ENCODE measurements at places on chromosomes 6 and 20.

- no peak for DNase-seq
Measured at GRCh38 chr6:22053391-22053997, 243.3 kb downstream of the PRL start.

DNA sequence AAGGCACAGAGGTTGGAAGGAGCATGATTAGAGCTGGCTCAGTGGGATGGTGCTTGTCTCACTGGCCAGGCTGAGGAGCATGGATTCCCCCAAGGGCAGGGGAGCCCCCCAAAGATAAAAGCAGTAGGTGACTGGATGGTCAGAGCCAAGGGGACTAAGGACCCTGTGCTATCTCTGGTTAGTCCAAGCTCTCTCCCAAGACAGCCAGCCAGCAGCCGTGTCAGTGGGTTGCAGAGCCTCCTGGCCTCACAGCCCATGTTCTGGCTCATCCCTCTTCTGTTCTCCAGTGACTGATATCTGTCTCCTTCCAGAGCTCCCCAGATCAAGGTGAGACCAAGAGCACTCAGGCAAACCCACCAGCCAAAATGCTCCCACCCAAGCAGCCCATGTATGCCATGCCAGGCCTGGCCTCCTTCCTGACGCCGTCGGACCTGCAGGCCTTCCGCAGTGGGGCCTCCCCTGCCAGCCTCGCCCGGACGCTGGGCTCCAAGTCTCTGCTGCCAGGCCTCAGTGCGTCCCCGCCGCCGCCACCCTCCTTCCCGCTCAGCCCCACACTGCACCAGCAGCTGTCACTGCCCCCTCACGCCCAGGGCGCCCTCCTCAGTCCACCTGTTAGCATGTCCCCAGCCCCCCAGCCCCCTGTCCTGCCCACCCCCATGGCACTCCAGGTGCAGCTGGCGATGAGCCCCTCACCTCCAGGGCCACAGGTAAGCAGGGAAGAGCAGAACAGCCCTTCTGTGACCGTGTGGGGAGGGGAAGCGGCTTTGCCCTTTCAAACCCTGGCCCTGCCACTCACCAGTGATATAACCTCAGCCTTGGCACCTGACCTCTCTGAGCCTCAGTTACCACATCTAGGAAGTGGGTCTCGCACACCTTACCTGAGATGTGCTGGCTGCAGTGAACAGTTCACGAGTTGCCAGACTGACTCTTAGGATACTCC, 121.3 kb downstream of the JPH2 start:
- no peak for DNase-seq

DNA sequence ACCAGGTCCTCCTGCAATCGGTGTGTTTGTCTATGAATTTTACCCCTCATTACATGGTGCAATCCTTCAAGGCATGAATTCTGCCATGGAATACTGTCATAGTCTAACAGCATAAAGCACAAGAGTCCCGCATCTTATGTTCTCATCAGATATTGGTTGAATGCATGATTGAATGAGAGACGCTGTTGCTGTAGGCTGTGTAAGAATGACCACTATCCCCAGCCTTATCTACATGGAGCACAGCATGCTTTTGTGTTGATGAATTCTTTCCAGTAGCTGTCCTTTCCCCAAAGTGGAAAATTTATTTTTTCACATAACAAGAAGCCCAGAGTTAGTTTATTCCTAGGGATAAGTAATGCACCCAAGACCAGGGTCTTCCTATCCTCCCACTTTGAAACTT, 5.6 kb upstream of the TRAM2 start:
- DNase-seq = no peak

DNA sequence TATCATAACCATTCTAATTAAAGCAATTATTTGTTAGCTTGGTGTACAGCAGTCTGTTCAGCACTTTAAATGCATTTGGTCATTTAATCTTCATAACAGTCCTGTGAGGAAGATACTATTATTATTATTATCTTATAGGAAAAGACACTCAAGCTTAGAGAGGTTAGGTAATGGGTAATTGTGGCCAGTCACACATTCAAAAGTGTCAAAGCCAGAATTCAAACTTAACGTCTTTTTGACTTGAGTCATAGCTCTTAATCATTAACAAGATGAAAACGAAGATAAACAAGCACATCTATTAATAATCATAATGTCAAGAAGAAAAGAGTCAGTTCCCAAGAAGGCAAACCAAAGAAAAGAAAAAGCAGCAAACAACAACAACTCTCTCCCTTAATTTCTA, 251.0 kb downstream of the SYNE1 start:
- DNase-seq = no peak

- no peak for DNase-seq
Measured at GRCh38 chr6:83472767-83473166, 39.6 kb upstream of the PRSS35 start.

- DNase-seq = no peak
Measured at GRCh38 chr20:6269168-6269873, 146.5 kb upstream of the FERMT1 start.
